Peyer's patch (tissue), 4 donors: ENCODE measurements at places on chromosomes 5 and 9.

- no peaks in the 10 kb centered on the region for H3K36me3 ChIP-seq
- H3K27me3 ChIP-seq: no peaks in the 10 kb centered on the region
- no peaks in the 10 kb centered on the region for H3K4me1 ChIP-seq
- H3K4me3 ChIP-seq: no peak overlapping the region
- H3K27ac ChIP-seq: no peak overlapping the region
Measured at GRCh38 chr5:131563434-131564228, 71.4 kb downstream of the RAPGEF6 start.

DNA sequence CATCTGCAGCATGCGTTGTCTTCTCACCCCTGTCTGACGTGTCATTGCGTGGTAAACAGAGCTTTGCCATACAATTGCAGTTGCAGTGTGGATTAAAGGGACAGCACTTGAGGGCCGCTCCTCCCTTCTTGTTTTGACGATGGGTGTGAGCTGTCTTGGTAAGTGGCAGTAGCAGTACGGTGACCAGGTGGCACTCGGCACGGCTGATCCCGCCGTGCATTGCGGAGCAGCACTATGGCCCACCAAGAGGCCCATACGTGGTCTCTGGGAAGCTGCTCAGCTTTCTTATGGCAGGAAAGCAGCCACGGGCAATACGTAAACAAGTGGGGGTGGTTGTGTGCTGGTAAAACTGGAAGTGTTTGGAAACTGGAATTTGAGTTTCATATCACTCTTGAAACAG lies 25.1 kb downstream of the EHMT1 start:
- peaks cover 6% of the 10 kb centered on the region for H3K4me1 ChIP-seq
- H3K4me3 ChIP-seq: no peak overlapping the region
- H3K27ac ChIP-seq: no peak overlapping the region
- H3K27me3 ChIP-seq: no peaks in the 10 kb centered on the region
- DNase-seq: no peak

DNA sequence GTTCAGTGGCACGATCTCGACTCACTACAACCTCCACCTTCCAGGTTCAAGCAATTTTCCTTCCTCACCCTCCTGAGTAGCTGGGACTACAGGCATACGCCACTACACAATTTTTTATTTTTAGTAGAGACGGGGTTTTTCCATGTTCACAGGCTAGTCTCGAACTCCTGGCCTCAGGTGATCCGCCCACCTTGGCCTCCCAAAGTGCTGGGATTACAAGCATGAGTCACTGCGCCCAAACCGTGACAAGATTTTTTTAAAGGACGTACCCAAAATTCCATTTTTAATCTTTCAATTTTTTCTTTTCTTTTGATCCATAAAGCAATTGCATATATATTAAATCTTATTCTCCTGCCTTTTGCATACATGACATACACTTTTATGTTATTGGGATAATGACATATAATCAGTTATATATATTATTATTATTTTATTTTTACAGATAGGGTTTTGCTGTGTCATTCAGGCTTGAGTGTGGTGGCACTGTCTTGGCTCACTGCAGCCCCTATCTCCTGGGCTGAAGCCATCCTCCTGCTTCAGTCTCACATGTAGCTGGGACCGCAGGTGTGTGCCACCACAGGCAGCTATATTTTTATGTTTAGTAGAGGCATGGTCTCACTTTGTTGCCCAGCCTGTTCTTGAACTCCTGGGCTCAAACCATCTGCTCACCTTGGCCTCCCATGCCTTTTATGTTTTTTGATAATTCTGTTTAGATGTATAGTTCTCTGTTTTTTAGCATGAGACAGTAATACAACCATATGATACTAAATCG lies 71.9 kb downstream of the RAB24 start:
- H3K36me3 ChIP-seq: peaks cover 18% of the 10 kb centered on the region
- no peaks in the 10 kb centered on the region for H3K4me1 ChIP-seq
- no peak overlapping the region for H3K27ac ChIP-seq
- H3K4me3 ChIP-seq: no peak overlapping the region
- no peak for DNase-seq

DNA sequence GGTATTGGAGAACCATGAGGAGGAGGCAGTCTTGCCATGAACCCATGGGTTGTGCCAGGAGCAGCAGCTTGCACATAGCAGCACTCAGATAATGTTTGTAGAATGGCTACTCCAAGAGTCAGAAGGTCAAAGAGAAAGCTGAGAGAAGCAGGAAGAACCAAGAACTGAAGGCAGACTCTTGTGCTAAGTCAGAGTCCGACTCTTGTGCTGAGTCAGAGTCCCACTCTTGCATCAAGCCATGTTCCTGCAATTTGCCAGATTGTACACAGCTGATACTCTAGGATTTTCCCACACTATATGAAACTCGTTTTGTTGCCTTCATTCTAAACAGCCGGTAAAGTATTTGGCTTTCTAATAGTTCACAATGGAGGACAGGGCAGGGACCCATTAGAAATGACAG lies 26.2 kb upstream of the HSPA9 start:
- DNase-seq: no peak
- H3K36me3 ChIP-seq: no peaks in the 10 kb centered on the region

- no peaks in the 10 kb centered on the region for H3K27me3 ChIP-seq
- H3K36me3 ChIP-seq: no peaks in the 10 kb centered on the region
- no peak for DNase-seq
- no peaks in the 10 kb centered on the region for H3K4me1 ChIP-seq
- H3K4me3 ChIP-seq: no peak overlapping the region
- H3K27ac ChIP-seq: no peak overlapping the region
Measured at GRCh38 chr9:8011974-8012373, 212.4 kb upstream of the DMAC1 start.

- H3K27ac ChIP-seq: no peak overlapping the region
- DNase-seq: no peak
- H3K36me3 ChIP-seq: no peaks in the 10 kb centered on the region
- no peak overlapping the region for H3K4me3 ChIP-seq
Measured at GRCh38 chr5:72209147-72210115, 102.2 kb downstream of the MAP1B start.

DNA sequence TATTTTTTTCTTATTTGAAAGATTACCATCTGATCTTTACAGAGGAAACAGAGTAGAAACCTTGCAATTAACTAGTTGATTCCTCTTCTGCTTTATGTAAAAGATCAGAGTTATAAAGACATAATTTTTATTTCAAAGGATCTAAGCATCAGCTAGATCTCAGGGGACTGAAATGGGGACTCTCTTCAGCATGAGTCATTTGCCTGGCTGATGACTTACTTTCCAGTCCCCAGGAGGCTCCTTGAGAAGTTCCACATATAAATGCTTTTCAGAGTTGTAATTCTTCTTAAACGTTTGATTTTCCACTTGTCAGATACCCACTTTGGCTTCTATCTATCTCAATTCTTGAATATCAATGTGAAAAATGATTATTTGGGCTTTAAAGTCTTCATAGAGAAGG lies 389.4 kb downstream of the RAB3C start:
- no peaks in the 10 kb centered on the region for H3K4me1 ChIP-seq
- H3K27me3 ChIP-seq: no peaks in the 10 kb centered on the region
- DNase-seq: no peak
- H3K4me3 ChIP-seq: no peak overlapping the region

GRCh38 chr5:135026645-135027265 lies 7.3 kb downstream of the PITX1 start:
- peaks cover 5% of the 10 kb centered on the region for H3K4me1 ChIP-seq
- H3K27me3 ChIP-seq: no peaks in the 10 kb centered on the region
- H3K36me3 ChIP-seq: no peaks in the 10 kb centered on the region
- no peak overlapping the region for H3K4me3 ChIP-seq

DNA sequence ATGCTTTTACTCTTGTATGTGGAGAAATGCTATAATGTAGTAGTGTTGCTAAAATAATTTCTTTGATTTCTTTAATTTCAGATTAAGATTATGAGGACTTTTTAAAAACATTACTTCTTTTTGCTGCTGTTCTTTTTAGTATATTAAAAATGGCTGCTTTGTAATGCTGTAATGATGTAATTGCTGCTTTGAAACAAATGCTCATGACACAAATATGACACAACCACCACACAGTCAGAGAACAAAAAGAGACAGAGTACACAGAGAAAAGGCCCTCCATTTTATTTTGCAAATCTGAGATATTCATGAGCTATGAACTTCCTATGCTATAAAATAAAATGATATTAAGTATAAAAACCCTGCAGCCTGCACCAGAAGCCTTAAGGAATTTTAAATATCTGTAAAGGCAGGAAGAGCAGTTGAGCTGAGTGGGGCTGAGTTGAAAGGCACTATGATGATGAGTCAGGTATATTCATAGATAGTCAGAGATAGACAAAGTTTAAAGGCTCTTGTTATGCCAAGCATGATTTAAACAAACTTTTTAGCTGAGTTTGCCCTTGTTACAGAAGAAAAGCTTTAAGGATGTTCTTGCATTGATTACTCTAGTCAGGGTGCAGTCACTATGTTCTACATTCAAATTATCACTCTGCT lies 5.1 kb upstream of the POU5F2 start:
- H3K36me3 ChIP-seq: no peaks in the 10 kb centered on the region
- H3K27ac ChIP-seq: no peak overlapping the region
- DNase-seq: no peak
- H3K27me3 ChIP-seq: no peaks in the 10 kb centered on the region
- no peaks in the 10 kb centered on the region for H3K4me1 ChIP-seq
- no peak overlapping the region for H3K4me3 ChIP-seq

- H3K4me3 ChIP-seq: no peak overlapping the region
- DNase-seq: no peak
- H3K4me1 ChIP-seq: no peaks in the 10 kb centered on the region
- H3K36me3 ChIP-seq: no peaks in the 10 kb centered on the region
- H3K27ac ChIP-seq: no peak overlapping the region
Measured at GRCh38 chr9:14401911-14402310, 88.0 kb upstream of the NFIB start.

DNA sequence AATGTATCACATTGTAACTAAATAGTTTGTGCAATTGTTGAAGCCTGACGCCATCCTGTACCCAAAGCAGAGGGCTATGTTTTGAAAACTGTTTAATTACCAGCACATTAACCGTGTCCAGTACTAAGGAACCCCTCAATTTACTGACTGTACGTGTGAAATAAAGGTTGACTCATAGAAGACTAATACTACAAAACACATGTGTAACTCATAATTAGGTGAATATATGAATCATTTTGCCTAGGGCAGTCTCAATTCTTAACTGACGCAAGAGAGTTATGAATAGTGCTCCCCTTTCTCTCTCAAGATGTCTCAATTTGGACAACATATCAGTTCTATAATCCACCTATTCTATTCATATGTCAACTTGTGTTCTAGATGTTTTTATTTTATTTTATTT lies 558.4 kb downstream of the PRDM9 start:
- no peak for DNase-seq
- H3K36me3 ChIP-seq: no peaks in the 10 kb centered on the region
- no peak overlapping the region for H3K4me3 ChIP-seq
- no peaks in the 10 kb centered on the region for H3K27me3 ChIP-seq

DNA sequence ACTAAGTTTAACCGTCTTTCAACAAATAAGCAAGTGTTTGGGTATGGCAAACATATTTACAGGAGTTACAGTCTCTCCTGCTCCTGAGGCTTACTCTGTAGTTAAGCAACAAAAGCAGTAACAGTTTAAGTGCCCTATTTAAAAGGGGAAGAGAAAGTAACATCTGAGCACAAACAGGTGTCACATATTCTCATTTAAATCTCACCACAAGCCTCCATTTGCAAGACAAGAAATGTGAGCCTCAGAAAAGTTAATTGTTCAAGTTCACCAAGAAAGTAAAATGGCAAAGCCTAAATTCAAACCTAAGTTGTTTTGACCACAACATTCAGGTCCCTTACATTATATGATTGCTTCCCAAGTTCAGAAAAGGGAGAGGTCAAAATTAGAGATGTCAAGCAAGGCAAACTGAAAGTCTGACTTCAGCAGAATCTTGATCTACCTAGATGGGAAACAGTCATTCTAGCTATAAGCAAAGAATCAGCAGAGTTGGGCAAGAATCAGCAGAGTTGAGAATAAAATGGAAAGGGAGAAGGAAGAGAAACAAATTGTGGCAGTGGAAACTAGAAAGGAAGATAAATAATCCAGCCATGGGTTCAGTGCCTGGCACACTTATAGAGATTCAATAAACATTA lies 93.4 kb downstream of the STRBP start:
- no peak overlapping the region for H3K27ac ChIP-seq
- H3K36me3 ChIP-seq: no peaks in the 10 kb centered on the region
- DNase-seq: no peak
- no peak overlapping the region for H3K4me3 ChIP-seq
- H3K4me1 ChIP-seq: no peaks in the 10 kb centered on the region
